Prostate gland (tissue), 2 donors: ENCODE measurements at places on chromosomes 11 and 22.

DNA sequence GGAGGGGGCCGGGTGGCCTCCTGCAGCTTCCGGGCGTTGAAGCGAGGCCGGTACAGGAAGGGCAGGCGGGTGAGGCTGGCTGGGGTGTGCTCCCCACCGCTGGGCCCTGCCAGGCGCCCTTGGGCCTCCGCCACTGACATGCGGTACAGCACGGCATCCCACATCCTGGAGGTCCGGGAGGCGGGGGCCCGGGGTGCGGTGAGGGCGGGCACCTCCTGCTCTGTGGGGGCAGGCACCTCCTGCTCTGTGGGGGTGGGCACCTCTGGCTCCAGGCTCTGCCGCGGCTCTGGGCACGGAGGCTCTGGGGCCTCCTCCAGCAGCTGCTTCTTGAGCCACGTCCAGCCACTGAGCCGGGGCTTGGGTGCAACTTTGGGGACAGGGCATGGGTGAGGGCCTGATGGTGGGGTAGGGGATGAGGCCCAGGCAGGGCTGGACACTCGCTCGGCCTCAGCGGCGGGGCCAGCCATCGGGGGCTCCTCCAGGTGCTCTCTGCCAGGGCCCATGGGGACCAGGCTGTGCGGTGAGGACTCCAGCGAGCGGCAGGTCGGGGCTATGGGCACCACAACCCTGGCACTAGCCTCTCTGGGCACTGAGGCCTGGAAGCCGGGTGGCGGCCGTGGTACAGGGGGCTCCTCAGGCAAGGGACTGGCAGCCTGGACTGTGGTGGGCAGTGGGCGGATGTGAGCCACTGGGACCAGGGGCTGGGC is 2.3 kb downstream of the PRR33 start:
- no peaks in the 10 kb centered on the region for H3K36me3 ChIP-seq
- no peak overlapping the region for H3K27ac ChIP-seq
- no peak overlapping the region for H3K4me3 ChIP-seq
- no peak for DNase-seq
- H3K4me1 ChIP-seq = no peaks in the 10 kb centered on the region

DNA sequence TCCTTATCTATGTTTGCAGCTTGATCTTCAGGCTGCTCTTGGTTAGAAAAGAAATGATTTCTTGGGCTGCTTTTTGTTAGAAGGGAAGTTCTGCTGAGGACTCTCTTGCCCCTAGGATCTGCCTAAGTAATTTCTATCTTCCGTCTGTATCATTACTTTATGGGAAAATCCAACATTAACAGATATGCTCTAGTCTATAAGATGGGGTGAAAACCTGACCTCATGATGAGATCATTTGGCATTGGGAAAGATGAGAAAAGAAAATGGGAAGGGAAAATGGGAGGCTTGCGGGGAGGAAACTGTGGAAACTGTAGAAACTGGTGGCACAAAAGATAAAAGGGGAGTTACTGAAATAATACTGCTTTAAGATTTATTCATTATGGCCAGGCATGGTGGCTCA is 63.6 kb downstream of the FDX1 start:
- no peaks in the 10 kb centered on the region for H3K27me3 ChIP-seq
- H3K4me3 ChIP-seq = no peak overlapping the region
- no peak for DNase-seq
- no peak overlapping the region for H3K27ac ChIP-seq
- H3K4me1 ChIP-seq = no peaks in the 10 kb centered on the region

DNA sequence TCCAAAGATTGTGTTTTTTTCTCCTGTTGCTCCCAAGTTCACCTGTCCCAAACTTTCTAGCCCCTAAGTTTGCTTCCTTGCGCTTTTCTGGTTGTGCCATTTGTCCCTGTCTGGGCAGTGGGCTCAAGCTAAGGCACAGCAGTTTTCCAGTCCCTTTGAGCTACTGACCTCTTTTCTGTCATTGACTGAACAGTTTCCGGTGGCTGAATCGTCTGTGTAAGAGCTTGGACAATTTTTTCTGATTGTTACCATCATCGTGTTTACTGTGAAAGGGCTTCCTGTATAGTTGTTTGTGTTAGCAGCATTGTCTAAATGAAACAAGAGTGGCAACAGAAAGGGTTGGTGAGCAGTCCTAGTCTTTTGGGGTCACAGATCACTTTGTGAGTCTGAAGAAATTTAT is 49.8 kb downstream of the BMAL1 start:
- H3K36me3 ChIP-seq = no peaks in the 10 kb centered on the region
- no peak overlapping the region for H3K27ac ChIP-seq
- no peaks in the 10 kb centered on the region for H3K4me1 ChIP-seq

GRCh38 chr22:19826619-19826950 is 28.1 kb downstream of the GNB1L start:
- H3K27ac ChIP-seq = no peak overlapping the region
- no peak overlapping the region for H3K4me3 ChIP-seq
- no peaks in the 10 kb centered on the region for H3K4me1 ChIP-seq
- no peaks in the 10 kb centered on the region for H3K36me3 ChIP-seq

- no peak overlapping the region for H3K4me3 ChIP-seq
- peaks cover 28% of the 10 kb centered on the region for H3K27me3 ChIP-seq
- no peak for DNase-seq
- H3K4me1 ChIP-seq = no peaks in the 10 kb centered on the region
- H3K27ac ChIP-seq = no peak overlapping the region
Observed at GRCh38 chr11:283405-284104, 5.3 kb downstream of the NLRP6 start.

GRCh38 chr11:72989727-72990126 is 152.4 kb downstream of the FCHSD2 start:
- H3K27me3 ChIP-seq = no peaks in the 10 kb centered on the region
- no peaks in the 10 kb centered on the region for H3K36me3 ChIP-seq
- no peak for DNase-seq
- no peaks in the 10 kb centered on the region for H3K4me1 ChIP-seq
- no peak overlapping the region for H3K27ac ChIP-seq

DNA sequence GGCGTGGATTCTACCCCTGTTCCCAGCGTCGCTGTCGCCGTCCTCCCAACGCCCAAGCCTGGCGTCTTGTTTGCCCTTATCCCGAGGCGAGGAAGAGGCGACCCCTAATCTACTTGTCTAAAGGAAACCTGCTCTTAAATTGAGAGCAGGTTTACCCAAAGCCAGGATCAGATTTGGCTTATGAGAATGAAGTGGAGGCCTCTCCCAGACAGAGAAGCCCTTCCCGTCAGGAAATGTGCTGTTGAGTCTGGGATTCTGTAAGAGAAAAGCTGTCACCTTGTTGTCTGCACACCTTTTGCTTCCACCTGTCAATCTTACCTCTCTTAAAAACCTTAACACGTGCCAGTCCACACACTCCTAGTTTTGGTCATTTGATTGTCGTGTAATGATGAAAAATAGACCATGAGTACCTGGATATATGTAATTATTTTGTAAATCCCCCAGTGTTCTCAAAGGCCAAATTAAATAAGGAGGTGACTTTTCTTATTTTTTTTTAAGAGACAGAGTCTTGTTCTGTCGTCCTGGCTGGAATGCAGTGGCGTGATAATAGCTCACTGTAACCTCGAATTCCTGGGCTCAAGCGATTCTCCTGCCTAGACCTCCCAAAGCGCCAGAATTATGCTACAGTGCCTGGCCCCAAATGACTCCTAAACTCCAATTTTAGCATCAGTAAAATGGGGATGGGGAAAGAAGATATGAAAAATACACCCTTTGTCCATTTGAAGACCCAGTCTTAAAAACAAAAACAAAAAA is 627 bp downstream of the GTF2H1 start:
- no peaks in the 10 kb centered on the region for H3K27me3 ChIP-seq
- H3K36me3 ChIP-seq = no peaks in the 10 kb centered on the region
- no peak for DNase-seq
- peak overlapping the region; percentile 73 for H3K4me3 ChIP-seq
- H3K4me1 ChIP-seq = peaks cover 11% of the 10 kb centered on the region
- H3K27ac ChIP-seq = peak overlapping the region; percentile 98

GRCh38 chr22:25134028-25134427 is 65.6 kb upstream of the CRYBB3 start:
- peaks cover 23% of the 10 kb centered on the region for H3K4me1 ChIP-seq
- no peaks in the 10 kb centered on the region for H3K36me3 ChIP-seq
- H3K27me3 ChIP-seq = no peaks in the 10 kb centered on the region
- peak; percentile 94 for DNase-seq
- no peak overlapping the region for H3K4me3 ChIP-seq
- H3K27ac ChIP-seq = peak overlapping the region; percentile 63

DNA sequence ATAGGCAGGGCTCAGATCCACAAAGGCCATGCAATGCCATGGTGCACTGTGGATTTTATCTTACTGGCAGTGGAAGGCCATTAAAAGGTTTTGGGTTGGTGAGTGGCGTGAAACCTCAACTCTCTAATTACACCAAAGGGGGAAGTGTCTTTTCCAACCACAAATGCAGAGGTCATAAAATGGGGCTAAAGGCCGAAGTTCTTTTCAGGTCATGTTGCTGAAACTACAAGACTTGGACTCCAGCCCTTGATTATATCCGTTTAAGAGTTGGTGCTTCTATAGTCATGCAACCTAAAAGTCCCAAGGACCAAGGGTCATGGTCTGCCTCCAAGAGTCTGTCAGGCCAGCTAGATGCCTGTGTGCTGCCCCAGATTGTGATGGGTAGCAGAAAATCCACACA is 434.3 kb downstream of the RAB38 start:
- H3K4me1 ChIP-seq = no peaks in the 10 kb centered on the region
- no peaks in the 10 kb centered on the region for H3K27me3 ChIP-seq
- H3K36me3 ChIP-seq = no peaks in the 10 kb centered on the region
- no peak overlapping the region for H3K27ac ChIP-seq
- H3K4me3 ChIP-seq = no peak overlapping the region

GRCh38 chr11:1239596-1240205 is 16.8 kb downstream of the MUC5B start:
- no peak overlapping the region for H3K27ac ChIP-seq
- no peaks in the 10 kb centered on the region for H3K27me3 ChIP-seq
- no peaks in the 10 kb centered on the region for H3K36me3 ChIP-seq
- DNase-seq = no peak
- H3K4me1 ChIP-seq = no peaks in the 10 kb centered on the region
- no peak overlapping the region for H3K4me3 ChIP-seq
